SK-N-SH (cell line): ENCODE measurements at places on chromosomes 1 and 21. TPM values are rescaled to one million over a fixed set of nuclear protein-coding genes. Genes with fewer than 3 reads are reported as not detected.

GREM2 gene
- 0.94 and 1.5 TPM in 2 replicates for polyA plus RNA-seq

SPRR1A gene
- polyA plus RNA-seq: not detected in 2 replicates

NUAK2 gene
- 6.8 and 11.1 TPM in 2 replicates for polyA plus RNA-seq

A3GALT2 gene
- polyA plus RNA-seq: 0.07 TPM in 1 of 2 replicates, not detected in the other

C8B gene
- polyA plus RNA-seq: not detected in 2 replicates

CITED4 gene
- polyA plus RNA-seq: 5.9 and 10.1 TPM in 2 replicates

- H3K4me3 ChIP-seq: no peak overlapping the region
- peaks cover 11% of the 10 kb centered on the region; the same call in 1 of the 2 replicates for H3K4me1 ChIP-seq
- H3K27me3 ChIP-seq: no peaks in the 10 kb centered on the region
- DNase-seq: peak; percentile 86
- H3K27ac ChIP-seq: no peak overlapping the region
Observed at GRCh38 chr1:27071049-27071416, 58.4 kb upstream of the TENT5B start.

DNA sequence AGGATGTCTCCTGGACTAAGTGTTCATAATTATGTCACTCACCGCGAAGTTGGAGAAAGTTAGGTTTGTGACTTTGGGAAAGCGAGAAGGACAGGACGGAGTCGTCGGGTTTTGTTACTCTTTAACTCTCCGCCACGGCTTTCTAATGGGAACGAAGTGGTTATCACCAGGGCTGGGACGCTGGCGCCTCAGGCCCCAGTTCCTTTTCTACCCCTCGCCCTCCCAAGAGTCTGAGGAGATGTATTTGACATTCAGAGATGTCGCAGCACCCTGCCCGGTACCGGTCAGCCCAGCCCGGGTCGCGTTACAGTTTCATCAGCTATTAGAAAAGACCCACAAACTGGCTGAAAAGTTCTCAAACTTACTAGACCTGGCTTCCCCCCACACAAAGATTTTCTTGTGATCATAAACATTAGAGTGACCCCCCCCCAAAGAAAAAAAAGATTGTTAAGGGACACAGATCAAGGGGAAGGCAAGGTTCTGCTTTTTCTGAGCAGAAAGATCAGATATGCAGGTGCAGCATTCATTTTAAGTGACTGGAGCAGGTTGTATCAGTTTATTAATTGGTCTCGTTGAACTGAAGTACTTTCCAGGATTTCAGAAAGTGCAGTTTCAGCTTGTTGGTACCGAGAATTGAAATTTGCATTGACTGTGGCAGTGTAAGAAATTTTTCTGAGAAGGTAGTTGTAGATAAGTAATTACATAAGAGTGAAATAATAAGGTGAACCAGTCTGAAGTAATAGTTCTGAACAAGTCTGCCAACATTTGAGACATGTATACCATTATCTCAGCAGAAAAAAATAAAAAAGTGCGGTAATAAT, 859 bp upstream of the ZBTB18 start:
- no peak for DNase-seq
- H3K27me3 ChIP-seq: no peaks in the 10 kb centered on the region
- H3K4me3 ChIP-seq: peak overlapping the region; percentile 75
- H3K27ac ChIP-seq: peak overlapping the region; percentile 93

- no peak overlapping the region for H3K27ac ChIP-seq
- no peaks in the 10 kb centered on the region for H3K4me1 ChIP-seq
- H3K4me3 ChIP-seq: no peak overlapping the region
- no peaks in the 10 kb centered on the region for H3K36me3 ChIP-seq
- H3K27me3 ChIP-seq: no peaks in the 10 kb centered on the region
Observed at GRCh38 chr1:248521856-248522255, 14.0 kb downstream of the OR2G6 start.

DNA sequence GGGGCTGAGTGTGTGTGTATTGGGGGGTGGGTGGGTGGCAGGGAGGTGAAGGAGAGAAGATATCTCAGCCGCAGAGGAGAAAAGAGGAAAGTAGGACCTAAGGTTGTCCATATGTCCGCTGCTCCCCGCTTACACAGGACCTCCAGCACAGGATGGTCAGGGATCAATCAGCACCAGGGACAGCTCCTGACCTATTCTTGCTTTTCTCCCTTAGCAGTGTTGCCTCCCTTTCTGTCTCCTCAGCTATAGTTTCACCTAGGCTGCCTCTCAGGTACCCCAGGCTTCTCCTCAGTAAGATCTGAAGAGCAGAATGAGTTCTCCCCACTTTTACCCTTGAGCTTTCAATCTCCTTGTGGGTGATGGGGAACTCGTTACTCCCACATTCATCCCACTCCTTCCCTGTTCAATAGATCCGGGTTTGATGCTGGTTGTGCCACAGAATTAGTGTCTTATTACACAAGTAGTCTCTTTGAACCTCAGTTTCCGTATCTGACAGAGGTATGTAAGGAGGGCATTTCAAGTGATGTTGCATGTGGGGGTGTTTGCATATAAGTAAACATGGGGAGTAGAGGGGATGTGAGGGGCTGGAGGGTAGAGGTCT, 1.4 kb upstream of the DPH2 start:
- H3K4me3 ChIP-seq: no peak overlapping the region
- H3K27me3 ChIP-seq: no peaks in the 10 kb centered on the region
- no peaks in the 10 kb centered on the region for H3K4me1 ChIP-seq
- no peak for DNase-seq
- H3K36me3 ChIP-seq: peaks cover 38% of the 10 kb centered on the region; the same call in 1 of the 2 replicates
